ENCODE measurements at places on chromosomes 16 and 17.

DNA sequence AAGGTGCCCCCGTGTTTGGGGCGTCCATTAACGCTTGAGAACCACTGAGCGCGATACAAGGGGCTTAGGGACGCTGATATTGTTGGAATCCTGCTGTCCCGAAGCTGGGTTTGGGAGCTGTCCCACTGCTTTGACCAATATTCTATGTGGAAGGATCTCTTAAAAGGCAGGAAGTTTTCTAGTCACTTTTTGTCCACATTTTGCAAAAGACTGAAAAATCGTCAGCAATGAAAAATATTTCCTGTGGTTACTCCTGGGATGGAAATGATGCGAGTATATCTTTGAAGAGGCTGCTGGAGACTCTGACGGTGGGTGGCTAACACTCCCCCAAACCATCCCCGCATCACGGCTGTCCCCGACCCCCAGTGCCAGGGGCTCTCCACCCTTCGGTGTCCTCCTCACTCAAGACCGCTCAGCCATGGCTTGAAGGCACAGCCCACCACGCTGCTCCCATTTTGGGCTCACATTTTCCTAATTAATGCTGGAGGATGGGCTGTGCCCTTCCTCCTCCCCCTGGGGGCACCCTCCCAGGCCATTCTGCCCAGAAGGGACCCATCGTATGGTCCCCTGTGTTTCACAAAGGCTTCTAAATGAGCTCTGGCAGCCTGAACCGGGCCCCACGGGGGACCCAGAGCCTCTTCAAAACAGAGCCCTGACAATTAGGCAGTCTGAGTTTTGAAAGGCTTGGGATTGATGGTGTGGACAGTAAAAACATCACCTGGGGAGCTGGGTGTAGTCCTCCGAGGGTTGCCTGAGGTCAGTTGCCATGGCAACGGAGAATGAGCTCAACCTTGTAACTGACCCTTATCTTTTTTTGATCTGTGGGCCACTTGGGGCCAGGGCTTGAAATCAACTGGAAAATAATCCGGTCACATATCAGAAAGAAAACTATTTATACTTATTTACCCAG, 158.6 kb downstream of the C16orf78 start:
- DNase-seq: no peak

GRCh38 chr17:62963296-62963695, 2.7 kb upstream of the TANC2 start:
- DNase-seq: no peak

DNA sequence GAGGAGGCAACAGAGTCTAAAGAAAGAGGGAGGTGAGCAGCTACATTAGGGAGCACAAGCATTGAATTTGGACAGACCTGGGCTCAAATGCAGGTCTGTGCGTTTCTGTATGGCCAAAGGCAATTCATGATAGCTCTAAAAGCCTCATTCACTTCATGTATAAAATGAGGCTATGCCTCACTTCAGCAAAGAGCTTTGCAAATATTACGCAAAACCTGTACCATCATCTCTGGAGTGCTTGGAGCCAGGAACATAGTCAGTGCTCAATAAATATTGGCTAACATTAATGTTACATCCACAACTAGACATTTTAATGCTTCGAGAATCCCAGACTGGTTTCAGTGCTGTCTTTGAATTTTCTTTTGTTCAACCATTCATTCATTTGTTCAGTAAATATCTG, 254.7 kb upstream of the CDH11 start:
- DNase-seq: no peak

DNA sequence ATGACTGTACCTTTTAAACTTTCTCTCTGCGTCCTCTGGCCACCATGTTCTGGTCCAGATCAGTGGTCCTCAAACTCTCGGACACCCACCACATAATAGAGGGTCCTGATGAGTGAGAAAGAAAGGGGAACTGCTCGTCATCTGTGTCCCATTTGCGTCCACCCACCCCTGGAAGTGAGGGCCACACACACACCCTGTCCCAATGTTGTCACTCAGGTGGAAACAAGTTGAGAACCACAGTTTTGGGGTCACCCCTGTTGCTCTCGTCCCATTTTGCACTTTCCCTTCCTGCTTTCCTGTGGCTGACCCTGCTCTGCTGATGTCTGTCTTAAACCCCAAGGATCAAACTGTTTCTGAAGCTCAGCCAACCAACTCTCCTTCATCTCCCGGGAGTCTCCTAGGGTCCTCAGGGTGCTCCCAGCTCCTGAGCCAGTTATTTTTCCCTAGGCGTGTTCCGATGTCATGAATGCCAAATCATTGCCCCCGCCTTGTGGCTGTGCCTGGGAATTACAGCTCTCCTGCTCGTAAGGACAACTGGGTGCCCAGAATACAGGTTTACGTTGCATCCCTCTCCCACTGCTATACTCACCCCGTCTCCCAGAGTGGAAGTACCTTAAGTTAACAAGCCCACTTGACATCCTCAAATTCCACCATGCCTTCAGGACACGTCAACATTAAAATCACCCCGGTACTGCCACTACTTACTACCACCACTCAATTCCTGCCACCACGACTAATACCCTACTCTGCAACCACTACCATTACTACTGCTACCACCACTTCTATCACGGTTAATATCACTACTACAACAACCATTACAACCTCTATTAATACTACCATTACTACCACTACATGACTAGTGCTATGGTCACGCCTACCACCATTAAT, 26.0 kb upstream of the HNF1B start:
- no peak for DNase-seq

DNA sequence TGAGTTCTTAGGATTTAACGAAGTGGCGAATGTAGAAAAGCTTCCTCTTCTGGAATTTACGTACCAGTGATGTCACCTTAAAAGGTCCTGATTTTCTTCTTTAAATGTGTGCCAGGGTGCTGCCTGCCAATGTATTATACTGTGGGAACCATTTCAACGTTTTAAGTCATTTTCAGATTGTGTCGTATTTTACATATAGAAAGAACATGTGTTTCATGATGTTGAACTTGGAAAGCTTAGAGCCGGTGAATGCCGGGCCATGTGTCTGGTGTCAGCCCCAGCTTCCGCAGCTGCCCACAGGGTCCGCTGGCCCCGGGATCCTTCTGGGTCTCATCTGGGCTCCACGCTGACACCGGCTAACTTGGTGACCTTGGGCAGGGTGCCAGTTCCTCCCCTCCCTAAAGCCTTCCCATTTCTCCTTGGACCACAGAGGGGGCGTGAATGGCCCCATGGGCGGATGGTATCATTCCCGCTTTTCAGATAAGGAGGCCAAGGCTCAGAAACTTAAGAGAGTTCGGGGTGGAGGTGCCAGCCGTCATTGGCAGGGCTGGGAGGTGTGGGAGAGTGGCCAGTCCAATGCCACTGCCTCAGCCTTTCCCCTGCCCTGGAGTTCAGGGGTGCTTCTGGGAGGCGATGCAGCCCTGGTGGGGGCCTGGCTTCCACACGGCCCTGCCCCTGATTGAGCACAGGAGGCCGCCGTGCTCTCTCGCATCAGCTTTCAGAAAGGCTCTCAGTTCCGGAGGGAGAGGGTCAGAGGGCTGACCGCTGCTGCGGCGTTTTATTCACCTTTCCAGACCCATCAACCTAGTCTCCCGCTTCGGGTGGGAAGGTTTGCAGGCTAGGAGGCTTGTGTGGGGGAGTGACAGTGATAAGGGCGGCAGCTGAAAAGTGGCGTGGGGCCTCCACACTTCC, 68.8 kb upstream of the CIBAR2 start:
- DNase-seq: no peak

DNA sequence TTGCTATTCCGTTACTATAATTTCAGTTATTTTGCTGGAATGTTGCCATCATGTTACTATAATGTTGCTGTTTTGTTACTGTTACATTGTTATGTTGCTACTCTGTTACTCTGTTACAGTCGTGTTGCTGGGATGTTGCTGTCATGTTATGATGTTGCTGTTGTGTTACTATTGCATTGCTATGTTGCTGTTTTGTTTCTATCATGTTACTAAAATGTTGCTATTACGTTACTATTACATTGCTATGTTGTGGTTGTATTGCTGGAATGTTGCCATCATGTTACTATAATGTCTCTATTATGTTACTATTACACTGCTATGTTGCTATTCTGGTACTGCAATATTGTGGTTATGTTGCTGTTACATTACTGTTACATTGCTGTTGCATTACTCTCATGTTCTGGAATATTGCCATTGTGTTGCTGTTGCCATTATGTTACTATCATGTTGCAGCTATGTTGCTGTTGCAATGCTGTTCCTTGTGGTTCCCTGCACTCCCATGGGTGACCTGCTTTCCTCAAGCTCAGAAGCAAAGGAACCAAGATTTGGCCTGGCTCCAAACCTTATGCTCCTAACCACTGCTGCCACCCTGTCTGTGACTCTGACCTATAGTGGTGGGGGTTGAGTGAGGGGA, 64.4 kb downstream of the ABCC6 start:
- DNase-seq: no peak

DNA sequence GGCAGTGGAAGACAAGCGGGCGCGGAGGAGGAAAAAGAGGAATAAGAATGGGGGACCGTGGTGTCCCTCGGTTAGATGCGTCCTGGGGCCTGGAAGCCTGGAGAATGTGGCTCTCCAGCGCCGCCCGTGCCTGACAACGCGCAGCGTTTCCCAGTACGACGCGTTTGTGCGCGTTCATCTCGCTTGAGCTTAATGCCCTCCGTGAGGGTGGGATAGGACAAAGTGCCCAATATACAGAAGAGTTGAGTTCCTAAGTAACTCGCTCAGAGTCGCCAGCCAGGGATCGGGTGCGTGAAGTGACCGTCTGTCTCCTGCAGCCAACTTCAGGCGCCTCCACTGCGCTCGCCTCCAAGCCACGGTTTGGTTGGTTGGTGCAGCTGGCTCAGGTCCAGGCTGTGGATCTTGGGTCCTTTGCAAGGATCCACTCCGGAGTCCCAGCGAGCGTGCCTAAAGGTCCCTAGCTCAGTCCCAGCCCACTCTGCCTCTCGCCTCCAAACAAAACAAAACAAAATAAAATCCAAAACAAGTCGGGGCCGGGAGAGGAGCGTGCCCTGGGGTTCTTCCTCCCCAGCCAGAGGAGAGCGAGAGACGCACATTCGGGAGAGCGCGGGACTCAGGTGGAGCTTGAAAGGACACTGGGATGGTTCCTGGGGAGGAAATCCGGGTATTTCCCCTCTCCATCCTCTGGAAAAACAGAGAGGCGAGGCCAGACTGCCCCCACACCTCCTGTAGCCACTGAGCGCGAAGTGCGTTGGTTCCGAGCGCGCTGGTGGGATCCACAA, 974 bp downstream of the GALR2 start:
- no peak for DNase-seq

Data from activated CD8-positive, alpha-beta memory T cell treated with anti-CD3 and anti-CD28 coated beads for 48 hours (primary cell).